ENCODE measurements at places on chromosomes 1 and 21. TPM values are rescaled to one million over a fixed set of nuclear protein-coding genes. Genes with fewer than 3 reads are reported as not detected.

DNA sequence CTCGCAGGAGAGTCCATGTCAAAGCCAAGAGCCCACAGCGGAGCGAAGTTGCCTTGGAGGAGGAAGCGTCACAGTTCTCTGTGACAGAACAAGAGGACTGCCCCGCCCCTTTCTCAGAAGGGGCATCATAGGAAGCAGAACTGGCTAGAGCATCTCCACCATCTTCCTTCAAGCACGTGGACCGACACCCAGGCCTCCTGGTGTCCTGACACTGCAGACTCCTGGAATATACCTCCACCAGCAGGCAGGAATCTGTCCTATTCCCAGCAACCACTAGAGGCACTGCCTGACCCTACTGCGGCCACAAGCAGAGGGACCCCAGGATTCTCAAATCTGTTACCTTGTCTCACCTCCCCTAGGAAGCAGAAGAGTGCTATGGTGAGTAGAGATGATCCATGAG, 37.8 kb downstream of the GPA33 start:
- no peak for DNase-seq

DNA sequence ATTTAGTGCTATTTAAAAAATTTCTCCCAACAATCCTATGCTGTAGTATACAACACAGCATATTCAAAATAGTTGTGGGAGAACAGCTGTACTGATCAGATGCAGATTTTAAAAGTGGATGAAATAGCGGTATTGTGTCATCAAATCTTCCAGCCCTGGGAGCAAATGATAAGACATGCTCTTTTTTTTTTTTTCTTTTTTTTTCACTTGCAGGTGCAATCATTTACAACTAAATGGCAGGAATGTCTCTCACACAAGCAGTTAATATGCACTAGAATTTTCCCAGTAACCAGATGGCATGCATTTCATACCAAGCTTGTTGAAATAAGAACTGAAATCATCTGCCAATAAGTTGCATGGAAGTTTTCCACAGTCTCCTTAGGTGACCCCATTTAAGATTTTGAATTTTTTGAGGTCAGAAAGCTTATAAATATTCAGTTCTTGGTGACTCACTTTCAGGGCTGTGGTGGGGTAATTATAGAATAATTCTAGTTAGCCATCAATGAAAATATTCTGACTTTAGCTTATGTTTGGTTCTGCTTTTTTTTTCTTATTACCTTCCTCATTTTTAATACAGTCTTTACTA, 623.9 kb upstream of the NR5A2 start:
- no peak for DNase-seq

- no peak for DNase-seq
These were observed 7.1 kb downstream of the C1orf226 start for GRCh38 chr1:162388615-162389014.

DNA sequence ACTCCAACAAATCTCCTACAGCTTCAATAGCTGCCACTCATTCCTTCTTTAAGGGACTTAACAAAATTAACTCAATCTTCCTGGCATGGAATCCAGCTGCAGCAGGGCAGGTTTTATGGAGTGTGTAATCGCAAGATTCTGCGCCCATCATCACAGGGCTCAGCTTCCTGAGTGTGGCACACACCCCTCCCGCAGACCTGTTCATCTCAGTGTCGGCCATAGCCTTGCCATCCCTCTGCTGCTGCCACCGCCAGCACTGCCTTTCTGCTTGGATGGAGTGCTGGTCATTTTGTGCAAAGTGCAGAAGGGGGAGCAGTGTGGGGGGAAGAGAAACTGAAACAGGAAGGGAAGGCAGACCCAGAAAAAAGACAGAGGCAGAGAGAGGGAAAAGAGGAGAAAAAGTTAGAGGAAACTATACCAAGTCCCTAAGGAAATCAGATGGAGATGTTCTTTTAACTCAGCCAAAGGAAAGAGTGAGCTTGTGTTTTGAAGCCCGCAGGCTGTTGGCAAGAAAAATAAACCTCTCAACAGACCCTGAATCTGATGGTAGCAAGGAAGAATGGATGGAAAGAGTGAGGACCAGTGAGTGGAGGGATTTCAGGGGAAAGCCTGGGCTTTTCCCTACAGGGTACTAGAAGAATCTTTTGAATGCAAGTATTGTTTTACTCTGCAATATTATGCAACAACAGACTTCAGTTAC, 324.2 kb downstream of the SEC16B start:
- DNase-seq, result no peak

DNA sequence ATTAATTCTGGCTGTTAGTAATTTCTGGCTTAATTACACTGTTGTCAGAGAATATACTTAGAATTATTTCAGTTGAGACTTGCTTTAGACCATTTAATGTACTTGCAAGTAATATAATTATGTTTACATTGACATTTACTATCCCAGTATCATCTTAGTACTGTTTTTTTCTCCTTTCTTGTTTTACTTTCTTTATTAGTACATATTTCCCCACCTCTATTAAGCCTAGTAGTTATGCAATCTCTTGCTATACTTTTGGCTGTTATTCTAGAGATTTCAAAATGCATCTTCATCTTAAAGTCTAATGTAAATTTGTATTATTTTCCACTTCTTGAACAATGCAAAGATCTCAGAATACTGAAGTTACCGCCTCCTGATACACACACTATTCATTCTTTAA, 24.4 kb downstream of the BRWD1 start:
- no peak for DNase-seq

DNA sequence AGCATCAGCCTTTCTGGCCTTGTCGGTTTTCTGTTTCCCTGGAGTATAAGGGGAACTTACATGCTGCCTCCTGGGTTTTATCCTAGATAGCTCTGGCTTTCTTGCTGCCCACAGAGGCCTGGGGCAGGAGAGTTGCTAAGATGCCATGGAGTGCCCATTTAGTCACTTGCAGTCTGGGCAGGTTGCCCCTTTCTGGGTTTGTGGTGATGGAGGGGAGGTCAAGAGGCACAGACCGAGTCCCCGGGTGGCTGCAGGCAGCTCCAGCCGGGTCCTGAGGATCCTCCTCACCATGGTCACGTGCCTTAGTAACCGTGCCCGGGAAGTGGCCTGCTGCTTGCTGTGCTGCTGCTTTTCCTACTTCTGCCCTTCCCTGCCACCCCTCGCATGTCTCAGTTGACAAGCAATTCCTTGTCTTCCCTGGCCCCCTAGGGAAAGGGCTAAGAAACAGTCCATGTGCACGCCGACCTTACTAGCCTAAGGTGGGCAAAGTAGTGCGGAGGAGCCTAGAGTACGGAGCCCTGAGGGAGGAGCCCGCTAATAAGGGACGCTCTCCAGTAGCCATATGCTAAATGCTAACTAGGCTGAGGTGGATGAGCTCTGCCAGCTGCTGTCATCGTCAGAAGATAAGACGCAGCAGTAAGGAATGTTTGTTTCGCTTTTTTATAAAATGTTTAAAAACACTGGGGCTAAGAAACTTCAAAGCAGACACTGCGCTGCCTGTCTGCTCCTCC, 34.8 kb downstream of the CLCA1 start:
- DNase-seq, result peak; percentile 81

DNA sequence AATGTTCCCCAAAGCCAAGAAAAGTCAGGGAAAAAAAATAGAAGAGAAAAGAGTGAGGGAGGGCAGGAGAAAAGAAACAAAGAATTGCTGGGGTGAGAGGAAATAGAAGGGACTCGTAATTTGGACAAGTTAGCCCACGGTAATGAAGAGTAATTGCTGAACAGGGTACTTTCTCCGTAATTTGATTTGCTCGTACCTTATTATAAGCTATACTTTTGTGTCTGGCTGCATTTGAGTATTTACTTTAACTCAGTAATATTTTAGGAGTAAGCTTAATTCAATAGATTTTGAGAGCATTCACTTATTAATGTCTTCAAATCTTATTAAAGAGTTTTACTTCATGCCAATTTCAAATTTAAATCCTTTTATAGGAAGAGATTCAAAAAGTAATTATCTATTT, 527.5 kb downstream of the COL11A1 start:
- DNase-seq, result no peak

DNA sequence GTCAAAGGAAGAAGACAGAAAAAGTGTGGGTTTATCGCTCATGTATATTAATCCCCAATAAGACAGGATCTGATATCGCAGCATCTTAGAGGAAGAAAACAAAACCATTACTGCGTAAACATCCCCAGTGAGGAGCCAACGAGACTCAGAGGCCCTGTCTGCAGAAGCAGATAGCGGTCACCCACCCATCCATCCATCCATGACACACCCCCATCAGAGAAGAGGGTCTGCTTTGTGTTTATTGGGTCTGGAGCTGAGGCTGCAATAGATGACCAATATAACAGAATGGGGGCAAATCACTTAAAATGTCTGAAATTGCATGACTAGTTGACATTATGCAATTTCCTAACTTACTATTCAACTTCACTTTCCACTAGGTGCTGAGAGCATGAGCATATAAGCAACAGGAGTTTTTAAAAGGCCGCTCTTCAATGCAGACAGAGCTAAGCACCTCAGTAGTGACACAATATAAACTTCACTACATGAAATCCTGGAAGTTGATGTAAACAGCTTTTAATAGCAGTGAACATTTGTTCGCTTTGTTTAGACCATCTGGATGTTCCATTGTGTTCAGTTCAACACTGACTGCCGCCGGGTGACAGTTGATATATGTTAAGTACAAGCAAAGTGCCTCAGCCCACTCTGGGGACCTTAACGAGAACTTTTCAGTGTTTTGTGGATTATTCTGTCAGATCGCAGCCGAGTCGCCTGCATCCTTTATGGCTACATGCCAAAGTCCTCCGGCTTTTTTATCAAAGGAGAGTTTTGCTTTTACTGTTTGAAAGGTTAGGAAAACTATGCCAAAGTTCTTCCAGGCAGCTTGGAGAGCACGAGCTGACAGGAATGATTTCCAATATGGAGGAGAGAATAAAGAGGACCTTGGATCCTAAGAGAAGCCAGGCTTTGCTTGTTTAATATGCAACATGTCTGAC, 167.5 kb downstream of the ZNF281 start:
- DNase-seq, result no peak

DNA sequence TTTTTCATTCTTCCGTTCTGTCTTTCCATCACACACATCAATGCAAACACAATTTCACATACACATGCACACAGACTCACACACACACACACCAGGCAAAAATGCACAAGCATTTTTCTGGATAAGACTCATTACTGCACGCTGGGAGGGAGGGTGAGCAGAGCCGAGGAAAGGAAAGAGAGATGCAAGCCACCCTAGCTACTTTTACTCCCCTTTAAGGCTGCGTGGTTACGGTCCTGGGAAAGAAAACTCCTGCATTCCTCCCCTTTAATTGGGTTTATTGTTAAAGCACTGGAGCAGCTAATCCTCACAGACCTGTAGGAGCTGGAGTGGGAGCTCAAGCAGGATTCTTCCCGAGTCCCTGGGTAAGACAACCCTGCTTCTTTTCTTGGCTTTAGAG, at the start of gene CAMK1G:
Gene CAMK1G (plus strand): TSS at position 307 of the 400 bp plus-strand sequence. CDS start 11,270 bp downstream, outside the sequence.
- no peak for DNase-seq

The TNFRSF9 gene
- total RNA-seq, result 2.6 TPM

The S100A2 gene
- total RNA-seq, result not detected

The CLDN14 gene
- total RNA-seq, result 0.46 TPM

The ATP1A4 gene
- total RNA-seq, result not detected

Measured in spleen (tissue), 13 donors.